ENCODE measurements at places on chromosomes 7 and 10.
A peak's percentile ranks its signal among the peaks of the same experiment; 100 is the strongest.

DNA sequence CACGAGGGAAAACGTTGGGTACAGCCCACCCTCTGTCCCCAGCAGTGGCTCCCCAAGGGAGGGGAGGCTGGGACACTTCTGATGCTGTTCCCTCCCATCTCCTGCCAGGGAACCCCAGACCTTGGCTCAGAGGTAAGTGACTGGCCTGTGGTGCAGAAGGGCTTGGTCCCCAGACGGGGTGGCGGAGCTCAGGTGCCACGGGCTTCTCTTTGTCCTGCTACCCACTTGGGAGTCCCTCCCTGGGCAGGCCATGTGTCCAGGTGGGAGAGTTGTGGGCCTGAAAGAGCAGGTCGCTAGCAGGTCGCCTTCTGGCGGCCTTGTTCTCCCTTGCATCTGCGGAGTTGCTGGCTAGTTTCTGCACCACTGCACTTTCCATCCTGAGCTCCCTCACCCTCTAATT, 10.1 kb downstream of the ATP5MF start:
- no peak for DNase-seq

- no peak for DNase-seq
These were observed 90.8 kb downstream of the DNAJB9 start for GRCh38 chr7:108660465-108660864.

GRCh38 chr7:97117372-97118188, at the start of gene SDHAF3:
SDHAF3 (plus strand) TSS chr7:97117698; CDS start chr7:97117724, 26 bp downstream.
- peak; percentile 99 for DNase-seq

DNA sequence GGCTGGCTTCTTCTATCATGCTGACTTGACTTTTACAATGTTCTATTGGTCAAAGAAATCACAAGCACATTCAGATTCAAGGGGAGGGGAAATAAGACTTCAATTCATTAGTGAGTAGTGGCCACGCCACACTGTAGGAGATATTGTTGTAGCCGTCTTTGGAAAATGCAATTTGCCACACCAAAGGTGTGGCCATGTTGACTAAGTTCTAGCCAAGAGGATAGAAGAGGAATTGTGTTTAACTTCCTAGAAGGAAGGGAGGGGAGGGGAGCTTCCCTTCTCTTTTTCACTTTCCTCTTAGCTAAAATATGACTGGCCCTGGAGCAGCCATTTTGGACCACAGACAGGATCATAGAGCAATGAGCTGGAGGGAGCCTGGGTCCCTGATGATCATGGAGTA, 3.4 kb upstream of the PRKAR2B start:
- no peak for DNase-seq

DNA sequence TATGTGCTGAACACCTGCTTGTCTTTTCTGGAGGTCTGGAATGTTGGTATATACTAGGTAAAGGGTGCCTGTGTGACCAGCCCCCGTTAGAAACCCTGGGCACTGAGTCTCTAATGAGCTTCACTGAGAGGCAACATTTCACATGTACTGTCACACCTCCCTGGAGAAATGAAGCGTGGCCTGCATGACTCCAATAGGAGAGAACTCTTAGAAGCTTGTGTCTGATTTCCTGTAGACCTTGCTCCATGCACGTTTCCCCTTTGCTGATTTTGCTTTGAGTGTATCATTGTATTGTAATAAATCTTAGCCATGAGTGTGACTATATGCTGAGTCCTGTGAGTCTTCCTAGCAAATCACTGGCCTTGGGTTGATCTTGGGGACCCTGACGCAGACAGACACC, 82.8 kb downstream of the PPP1R3C start:
- no peak for DNase-seq

DNA sequence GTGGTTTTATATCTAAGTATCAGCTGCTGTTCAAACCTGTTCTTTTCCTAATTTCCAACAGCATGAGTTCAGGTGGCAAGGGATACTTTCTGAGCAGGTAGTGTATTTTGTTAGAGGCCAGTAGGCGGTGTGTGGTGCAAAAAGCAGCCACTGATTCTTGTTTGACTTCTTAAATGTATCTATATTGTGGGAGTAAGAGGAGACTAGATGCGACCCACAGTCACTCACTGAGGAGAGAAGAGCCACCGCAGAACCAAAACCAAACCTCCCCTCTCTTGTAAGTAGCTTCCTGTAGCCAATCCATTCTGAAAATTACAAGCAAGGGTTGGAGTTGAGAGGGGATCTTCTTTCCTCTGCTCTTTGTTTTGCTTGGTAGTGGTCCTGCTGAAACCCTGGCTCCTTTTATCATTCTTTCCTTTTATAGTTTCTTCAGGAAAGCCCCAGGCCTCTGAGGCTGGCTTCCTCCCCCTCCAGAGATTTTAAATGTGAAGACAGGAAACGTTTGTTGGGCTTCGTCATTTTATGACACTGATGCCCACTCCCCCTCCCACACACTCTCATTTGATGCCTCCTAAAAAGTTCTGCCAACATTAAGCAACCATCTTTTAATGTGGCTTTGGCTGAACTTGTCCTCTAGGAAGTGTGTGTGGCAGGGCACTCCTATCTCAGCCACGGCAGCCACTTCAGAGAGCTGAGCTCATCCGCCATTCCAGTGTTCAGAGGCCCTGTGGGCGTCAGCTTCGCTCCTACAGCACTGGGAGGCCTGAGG, 566.0 kb downstream of the SUGCT start:
- DNase-seq: no peak

- no peak for DNase-seq
These were observed 59.9 kb upstream of the DNAJB6 start for GRCh38 chr7:157276731-157277562.

GRCh38 chr7:74017125-74017524, 10.8 kb upstream of the ELN start:
- DNase-seq: no peak

DNA sequence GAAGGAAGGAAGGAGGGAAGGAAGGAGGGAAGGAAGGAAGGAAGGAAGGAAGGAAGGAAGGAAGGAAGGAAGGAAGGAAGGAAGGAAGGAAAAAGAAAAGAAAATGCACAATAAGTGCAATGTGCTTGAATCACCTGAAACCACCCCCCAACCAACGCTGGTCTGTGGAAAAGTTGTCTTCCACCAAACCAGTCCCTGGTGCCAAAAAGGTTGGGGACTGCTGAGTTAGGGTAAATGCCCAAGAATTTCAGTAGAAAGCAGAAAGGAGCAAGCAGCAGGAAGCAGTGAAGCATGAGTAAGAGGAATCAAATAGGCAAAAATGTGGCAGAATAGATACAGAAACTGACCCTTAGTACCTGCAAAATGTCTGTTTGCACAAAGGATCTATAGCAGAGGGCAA, 137.2 kb downstream of the JCAD start:
- DNase-seq: no peak

DNA sequence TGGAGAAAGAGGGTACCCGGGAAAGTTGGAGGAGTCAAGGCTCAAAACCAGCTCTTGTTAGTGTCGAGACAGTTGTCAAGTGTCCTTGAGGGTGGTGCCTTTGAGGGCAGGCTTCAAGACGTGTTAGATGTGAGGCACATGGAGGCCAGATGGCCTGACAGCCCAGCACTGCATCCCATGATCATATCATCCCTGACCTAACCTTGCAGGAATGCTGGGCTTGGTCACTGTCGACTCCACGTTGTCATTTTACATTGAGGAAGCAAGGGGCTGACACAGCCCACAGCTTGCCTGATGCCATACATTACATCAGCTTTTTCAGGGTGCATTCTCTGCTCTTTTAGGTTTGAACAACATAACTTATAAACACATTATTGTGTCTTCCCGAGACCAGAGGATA, 114.1 kb downstream of the ABCA13 start:
- DNase-seq: no peak

GRCh38 chr7:66837007-66837406, 84.0 kb upstream of the TMEM248 start:
- no peak for DNase-seq

GRCh38 chr10:29415876-29416275, 127.0 kb downstream of the LYZL1 start:
- no peak for DNase-seq

DNA sequence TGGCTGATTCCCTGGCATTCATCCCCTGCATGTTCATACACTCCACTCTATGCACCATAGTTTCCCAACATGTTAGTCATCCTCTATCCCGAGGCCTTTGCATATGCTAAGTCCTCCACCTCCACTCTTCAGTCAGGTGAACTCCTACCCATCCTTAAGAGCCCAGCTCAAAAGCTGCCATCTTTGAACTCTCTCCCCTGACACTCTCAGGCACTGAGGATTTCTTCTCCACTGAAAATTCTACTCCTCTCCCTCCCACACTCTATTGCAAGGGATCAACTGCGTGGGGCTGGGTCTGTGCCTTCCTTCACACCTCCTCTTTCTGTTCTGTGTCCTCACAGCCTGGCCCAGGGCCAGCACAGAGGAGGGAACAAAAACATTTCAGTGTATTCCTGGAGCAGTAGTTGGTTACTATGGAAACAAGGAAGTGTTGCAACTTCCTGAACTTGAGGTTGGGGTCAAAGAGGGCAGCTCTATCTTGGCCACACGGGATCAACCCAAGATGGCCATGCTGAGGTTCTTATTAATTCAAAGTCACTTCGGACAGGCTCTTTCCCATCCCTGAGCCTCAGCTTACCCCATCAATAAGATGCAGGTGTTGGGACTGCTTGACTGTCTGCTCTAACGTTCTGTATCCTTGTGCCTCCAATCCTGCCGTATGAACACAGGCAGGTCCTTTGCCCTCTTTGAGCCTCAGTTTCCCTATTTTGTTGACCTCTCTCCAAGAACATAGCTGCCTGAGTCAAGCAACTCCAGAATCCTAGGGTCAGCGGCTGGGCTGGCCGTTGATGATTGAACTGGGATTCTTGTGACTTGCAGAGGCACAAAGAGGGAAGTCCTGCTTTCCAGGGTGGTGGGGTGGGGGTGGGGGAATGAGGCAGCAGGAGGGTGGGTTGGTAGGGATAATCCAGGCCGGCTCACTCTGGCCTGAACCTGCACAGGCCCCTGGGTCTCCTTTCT, 15.5 kb downstream of the ZMIZ1 start:
- no peak for DNase-seq

GRCh38 chr10:119364645-119365600, 157.6 kb downstream of the GRK5 start:
- no peak for DNase-seq

- DNase-seq: no peak
These were observed at the start of gene AKR1C4 for GRCh38 chr10:5196702-5197113. AKR1C4 (plus strand) TSS chr10:5196837; CDS start chr10:5196868, 31 bp downstream.

GRCh38 chr10:118966850-118967125, 62.7 kb upstream of the NANOS1 start:
- DNase-seq: no peak

DNA sequence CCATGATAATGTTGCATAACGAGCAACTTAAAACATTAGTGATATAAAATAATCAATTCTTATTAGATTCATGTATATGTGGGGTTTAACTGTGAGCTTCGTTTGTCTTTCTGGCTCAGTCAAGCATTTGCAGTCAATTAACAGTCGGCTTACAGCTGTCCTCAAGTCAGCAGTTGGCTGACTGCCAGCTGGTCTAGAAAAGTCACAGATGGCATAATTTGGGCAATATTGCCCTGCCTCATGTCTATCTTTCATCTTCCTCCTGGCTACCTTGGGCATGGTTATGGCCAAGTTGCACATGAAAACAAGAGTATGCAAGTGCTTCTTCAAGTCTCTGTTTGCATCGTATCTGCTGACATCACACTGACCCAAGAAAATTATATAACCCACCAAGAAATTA, 186.1 kb upstream of the ZWINT start:
- DNase-seq: no peak

DNA sequence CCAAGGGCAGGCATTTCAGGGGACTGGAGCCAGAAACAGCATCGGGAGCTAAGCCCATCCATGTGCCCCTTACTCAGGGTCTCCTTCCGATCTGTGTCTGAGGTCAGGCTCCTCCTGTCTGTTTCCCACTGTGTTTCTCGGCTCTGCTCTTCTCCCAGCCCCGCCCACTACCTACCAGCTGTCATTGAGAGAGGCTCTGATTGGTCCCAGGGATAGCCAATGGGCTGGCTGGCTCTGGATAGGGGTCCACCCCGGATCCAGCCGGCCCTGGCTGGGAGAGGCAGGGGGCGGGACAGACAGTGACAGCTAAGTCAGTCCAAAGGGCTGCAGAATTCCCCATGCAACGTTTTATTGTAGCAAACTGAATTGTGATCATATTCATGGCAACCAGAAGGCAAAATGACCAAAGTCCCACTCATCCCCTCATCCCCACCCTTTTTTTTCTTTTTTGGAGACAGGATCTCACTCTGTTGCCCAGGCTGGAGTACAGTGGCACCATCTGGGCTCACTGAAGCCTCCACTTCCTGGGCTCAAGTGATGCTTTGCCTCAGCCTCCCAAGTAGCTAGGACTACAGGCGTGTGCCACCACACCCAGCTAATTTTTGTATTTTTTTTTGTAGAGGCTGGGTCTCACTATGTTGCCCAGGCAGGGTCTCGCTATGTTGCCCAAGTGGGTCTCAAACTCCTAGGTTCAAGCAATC, 76.3 kb downstream of the CLIP2 start:
- no peak for DNase-seq

GRCh38 chr10:13809427-13809826, 222.7 kb downstream of the PRPF18 start:
- no peak for DNase-seq

DNA sequence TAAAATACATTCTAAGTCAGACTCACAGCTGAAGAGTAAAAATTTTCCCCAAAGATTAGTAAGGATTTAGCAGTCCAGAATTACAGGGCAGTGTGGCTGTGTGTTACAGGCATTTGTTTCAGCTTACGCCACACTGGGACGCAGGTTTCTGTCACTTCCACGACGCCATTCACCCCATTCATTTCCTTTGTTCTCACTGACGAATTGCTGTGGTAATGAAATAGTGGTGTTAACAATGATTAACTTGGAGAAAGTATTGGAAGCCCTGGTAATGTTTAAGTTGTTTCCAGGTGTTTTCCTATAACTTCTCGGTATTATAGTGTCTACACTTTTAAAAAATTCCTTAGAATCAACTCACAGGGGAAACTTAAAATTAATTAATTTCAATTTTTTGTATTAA, 370.9 kb downstream of the SH2D4B start:
- DNase-seq: no peak

GRCh38 chr7:131111792-131112191, 215.9 kb upstream of the MKLN1 start:
- DNase-seq: no peak

- no peak for DNase-seq
These were observed 6.2 kb upstream of the PIK3CG start for GRCh38 chr7:106858618-106859532.

GRCh38 chr7:6516387-6516983, 34.8 kb downstream of the GRID2IP start:
- DNase-seq: peak; percentile 54

DNA sequence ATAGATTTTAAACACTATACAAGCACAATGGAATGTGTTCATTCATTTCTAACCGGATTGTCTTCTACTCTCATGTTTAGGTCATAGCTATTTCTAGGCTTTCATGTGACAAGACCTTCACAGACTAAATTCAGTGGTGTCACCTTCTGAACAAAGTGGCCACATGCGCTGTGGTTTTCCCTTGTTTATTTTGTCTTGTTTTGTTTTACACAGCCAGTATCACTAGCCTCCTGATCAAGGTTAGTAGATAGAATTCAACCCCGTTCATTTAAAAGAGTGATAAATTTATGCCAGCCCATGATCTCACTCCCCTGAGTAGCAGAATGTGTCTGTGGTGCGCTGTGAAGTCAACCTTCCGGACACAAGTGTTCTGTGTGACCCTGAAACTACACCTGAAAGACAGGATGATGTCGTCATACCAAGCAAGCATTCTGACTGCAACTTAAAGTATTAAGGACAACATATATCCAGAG, 209.1 kb downstream of the CREB5 start:
- no peak for DNase-seq

- no peak for DNase-seq
These were observed 285.2 kb upstream of the MKLN1 start for GRCh38 chr7:131042269-131043160.

GRCh38 chr7:113370910-113371309, 252.6 kb upstream of the SMIM30 start:
- DNase-seq: no peak

- no peak for DNase-seq
These were observed 261.2 kb downstream of the GLI3 start for GRCh38 chr7:41975849-41976248.
